ENCODE measurements at places on chromosomes 2 and 18.

- DNase-seq: no peak
These were observed 555.2 kb upstream of the FANCL start for GRCh38 chr2:58796239-58796910.

GRCh38 chr2:96498021-96498431 is 7.1 kb downstream of the NEURL3 start:
- no peak for DNase-seq

DNA sequence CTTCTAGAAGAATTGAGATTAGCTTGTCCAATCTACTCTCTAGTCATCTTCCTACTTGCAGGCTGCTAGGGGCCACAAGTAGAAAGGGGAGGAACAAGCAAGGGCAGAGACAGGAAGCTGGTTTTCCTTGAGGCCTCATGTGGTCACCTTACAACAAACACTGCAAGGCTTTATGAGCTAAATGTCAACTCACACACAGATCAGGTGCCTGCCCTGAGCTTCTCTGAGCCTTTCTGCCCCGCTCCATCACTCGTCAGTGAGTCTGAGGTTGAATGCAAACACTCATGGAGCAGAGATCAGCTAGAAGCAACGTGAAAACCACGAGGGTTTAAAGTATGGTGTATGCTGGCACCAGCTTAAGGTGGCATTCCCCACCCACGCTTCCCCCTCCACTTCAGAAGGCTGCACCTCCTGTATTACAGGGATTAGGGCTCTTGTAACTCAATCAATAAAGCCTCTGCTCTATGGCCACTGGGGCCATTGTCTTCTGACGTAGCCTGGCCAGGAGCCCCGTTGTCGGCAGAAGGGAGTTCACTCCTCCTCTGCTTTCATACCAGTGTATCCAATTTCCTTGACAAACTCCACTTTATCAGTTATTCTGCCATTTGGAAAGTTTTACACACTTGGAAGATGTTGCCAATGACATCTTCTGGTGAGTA is 5.4 kb upstream of the CRYGC start:
- DNase-seq: no peak

GRCh38 chr2:222408684-222409083 is 15.7 kb upstream of the SGPP2 start:
- no peak for DNase-seq

DNA sequence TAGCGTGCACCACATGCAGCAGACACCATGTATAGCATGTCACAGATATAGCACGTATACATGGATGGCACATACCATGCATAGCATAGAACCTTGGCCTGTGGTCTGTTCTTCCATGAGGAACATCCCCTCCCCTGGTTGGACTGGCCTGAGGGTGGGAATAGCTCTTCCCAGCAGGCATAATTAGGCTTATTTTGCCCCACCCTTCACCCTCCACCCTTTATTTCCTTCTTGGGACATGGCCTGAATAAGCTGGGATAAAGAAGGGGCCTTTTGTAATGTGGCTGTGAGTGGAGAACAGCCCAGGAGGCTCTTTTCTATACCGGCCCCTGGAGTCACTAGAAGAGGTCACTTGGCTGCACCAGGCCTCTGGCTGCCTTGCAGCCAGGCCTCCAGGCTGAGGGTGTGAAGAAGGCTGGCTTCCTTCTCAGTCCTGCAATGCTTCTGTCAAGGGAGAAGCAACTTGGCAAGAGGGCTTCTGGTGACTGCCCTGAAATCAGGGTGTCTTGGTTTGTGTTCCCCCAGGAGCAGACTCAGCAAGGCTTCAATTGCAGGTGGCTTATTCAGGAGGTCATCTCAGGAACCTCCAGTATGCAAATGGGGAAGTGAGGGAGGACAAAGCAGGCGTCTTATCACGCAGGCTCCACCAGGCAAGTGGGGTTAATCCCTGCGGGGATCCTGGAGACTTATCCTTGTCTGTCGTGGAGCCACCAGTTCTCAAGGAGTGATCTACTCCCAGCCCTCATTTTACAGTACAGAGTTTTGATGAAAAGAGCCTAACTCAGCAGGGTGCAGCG is 68.2 kb downstream of the HS6ST1 start:
- no peak for DNase-seq

- peak; percentile 49 for DNase-seq
These were observed at the start of the genes FAM228B and PFN4 for GRCh38 chr2:24123195-24123921. TSS of gene FAM228B (plus strand) at chr2:24123469. CDS start at chr2:24124362, 893 bp downstream. TSS of gene PFN4 (minus strand) at chr2:24123334. CDS start at chr2:24122535, 799 bp downstream.

- no peak for DNase-seq
These were observed 101.2 kb upstream of the GALNT13 start for GRCh38 chr2:153770359-153770991.

- DNase-seq: no peak
These were observed 14.5 kb downstream of the EPC2 start for GRCh38 chr2:148658807-148659722.

DNA sequence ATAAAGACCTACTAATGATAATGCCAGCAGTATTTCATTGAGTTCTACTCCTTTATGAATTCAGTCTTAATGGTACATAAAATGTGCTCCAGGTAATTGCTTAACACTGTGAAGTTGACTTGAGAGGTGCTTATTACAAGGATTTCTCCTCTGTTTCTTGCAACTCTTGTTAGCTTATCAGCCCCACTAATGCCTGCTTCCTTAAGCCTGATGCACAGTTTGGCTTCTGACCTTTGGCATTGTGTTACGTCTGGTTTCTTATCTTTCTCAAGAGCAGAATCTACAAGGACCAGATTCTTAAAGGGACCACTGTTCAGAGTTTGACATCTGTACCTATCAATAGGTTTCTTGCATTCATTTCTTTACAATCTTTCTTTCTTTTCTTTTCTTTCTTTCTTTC is 223.9 kb upstream of the CWC22 start:
- no peak for DNase-seq

DNA sequence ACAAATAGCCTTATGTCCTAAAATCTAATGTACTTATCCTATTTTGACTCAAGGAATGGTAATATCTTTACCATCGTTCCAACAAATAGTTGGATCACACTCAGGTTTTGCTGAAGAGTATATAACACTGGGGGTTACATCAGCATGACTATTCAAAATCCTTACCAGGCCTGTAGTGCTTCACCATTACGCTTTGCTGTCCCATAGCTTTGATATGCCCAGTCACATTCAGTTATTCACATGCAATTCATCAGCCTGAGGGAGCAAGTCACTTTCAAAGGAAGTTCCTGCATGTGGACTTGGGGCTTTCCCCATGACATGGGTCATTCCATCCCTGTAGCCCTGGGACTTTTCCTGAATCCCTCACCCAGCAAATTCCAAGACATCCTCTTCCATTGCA is 39.6 kb downstream of the FTCDNL1 start:
- DNase-seq: no peak

DNA sequence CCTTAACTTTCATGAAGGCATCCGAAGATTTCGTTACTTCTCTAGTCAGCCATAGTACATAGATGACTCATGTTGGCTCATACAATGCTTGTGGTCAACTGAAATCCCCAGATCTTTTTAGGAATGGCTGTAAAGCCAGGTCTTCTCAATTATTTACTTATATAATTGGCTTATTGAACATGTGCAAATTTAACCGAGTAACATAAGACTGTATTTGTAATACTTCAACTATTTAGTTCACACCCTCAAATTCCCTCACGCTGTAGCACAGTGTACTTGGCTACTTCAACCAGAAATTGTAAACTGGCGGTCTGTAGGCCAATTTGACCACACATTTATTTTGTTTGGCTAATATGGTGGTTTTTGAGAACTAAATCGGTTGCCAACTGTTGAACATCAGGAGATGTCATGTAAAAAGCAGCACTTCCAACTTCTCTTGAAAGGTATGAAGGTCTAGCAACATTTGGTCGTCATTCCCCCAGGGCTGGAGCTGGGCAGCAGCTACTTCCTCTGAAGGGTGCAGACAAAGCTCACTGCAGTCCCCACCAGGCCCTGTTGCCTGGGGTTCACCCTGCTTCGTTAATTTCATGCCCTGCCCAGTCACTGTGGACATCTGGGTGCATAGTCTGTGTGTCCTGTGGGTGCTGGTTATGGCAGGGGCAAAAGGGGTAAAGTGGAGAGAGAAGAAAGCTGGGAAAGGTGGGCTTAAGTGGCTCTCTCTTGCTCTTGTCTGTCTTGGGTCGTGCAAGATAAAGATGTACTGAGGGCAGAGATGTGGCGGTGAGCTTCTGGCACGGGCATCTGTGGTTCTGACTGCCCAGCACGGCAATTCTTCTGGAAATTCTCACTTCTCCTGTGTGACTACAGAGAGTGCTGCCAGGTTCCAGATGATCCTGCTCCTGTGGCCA is 3.2 kb upstream of the SH3RF3 start:
- DNase-seq: no peak

GRCh38 chr18:32553174-32553573 is 82.5 kb upstream of the GAREM1 start:
- no peak for DNase-seq

- DNase-seq: no peak
These were observed 130.7 kb downstream of the TPO start for GRCh38 chr2:1543776-1544477.

DNA sequence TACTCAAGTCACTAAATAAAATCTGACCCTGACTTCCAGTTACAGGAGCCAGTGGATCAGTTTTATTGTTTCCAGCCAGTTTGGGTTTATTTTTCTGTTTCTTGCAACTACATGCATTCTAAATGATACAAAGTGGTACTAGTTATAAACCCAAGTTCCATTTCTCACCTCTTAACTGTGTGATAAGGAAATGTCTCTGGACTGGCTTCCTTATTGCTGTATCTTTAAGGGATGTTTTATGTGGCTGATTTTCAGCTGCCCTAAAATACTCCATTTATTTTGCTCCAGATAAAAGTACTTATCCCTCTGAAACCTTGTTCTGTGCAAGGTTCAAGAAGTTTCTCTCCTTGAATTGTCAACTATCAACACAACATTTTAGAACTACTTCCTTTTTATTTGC is 107.9 kb upstream of the DLX2 start:
- DNase-seq: no peak

DNA sequence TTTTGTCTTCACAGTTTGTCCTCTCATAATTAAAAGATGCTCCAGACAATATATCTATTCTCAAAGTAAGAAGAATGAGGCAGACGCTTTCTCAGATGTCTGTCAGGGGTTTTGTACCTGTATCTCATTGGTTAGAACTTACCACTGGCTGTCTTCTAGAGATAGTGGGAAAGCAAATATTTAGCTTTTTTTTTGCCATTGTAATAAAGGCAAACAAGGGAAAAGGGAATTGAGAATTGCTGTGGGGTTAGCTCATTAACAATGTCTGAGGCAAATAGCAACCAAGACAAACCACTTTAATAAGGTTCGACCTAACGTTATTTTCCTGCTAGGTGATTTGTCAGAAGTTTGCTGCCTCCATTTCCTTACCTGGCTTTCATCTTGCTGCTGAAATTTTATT is 30.0 kb downstream of the ZNF638 start:
- no peak for DNase-seq

- no peak for DNase-seq
These were observed 47.6 kb downstream of the RPL37A start for GRCh38 chr2:216546241-216546640.

- DNase-seq: no peak
These were observed 709 bp downstream of the PTPN2 start for GRCh38 chr18:12883372-12883683.

GRCh38 chr2:31563273-31563839 is 17.4 kb downstream of the SRD5A2 start:
- DNase-seq: no peak

GRCh38 chr18:21269349-21269748 is 27.3 kb downstream of the GREB1L start:
- DNase-seq: no peak

DNA sequence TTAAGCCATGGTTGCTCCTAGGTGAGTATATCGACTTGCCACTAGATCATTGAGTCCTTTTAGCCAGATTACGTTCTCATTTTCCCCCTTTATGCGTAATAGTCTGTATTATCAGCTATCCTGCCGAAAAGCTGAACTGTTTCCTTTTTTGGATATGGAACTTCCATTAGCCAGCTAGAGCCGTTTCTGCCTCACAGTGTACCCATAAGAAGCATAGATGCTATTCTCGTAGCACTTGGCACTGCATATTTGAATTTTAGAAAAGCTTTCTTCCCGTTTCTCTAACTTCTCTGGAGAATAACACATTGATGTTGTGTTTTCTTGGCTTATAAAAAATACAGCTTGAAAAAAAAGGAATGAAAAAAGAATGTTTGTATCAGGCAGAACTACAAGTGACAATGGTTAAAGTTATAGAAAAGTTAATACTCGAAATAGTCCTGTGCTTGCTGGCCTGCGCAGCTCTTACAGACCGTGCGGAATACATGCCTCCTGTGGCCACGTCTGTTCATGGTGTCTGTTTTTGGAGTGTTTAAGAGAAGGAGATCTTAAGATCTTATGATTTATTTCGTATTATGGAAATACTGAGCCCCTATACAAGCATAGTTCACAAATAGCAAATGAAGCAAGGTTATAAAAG is 710 bp downstream of the DUSP19 start:
- DNase-seq: no peak

- no peak for DNase-seq
These were observed 540.6 kb upstream of the GCFC2 start for GRCh38 chr2:76251342-76251741.

- DNase-seq: peak; percentile 68
These were observed 786 bp downstream of the TET3 start for GRCh38 chr2:73985308-73986084.

- no peak for DNase-seq
These were observed 202.7 kb downstream of the AGPS start for GRCh38 chr2:177595126-177595845.

GRCh38 chr2:216083464-216084281 is 2.0 kb downstream of the TMEM169 start:
- DNase-seq: no peak

GRCh38 chr2:37039580-37039979 is 44.6 kb downstream of the HEATR5B start:
- DNase-seq: no peak

GRCh38 chr18:22551536-22552151 is 133.9 kb upstream of the CTAGE1 start:
- no peak for DNase-seq

GRCh38 chr18:31595121-31595771 is 3.6 kb downstream of the TTR start:
- no peak for DNase-seq

DNA sequence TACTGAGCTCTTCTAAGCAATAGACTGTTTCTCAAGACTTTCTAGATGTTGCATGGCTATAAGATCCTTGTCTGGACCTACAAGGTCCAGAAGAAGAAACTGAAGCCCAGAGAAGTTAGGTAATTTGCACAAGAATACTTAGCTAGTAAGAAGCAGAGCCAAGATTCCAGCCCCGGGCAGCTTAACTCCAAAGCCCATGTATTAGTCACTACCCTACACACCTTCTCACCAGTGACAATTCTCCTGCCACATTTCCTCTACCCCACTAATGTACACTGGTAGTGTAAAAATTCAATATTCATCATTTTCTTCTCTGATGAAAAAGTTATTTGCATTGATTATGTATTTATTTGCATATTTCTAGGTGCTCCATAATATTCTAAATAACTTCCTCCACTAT is 95.5 kb upstream of the CREB1 start:
- no peak for DNase-seq

- DNase-seq: no peak
These were observed 184.1 kb upstream of the KYNU start for GRCh38 chr2:142693171-142693950.

GRCh38 chr2:98926601-98927000 is 9.4 kb downstream of the CRACDL start:
- no peak for DNase-seq

GRCh38 chr18:50277942-50278341 is 3.4 kb downstream of the MBD1 start:
- DNase-seq: no peak

GRCh38 chr2:98907966-98908905 is 27.8 kb downstream of the CRACDL start:
- DNase-seq: no peak

Data from stimulated activated CD4-positive, alpha-beta T cell treated with anti-CD3 and anti-CD28 coated beads, Interleukin-15, amount 100 ng/mL, for 1 hour (primary cell).